ENCODE measurements at places on chromosomes 7 and 10.

GRCh38 chr7:51233374-51233773, 83.2 kb downstream of the COBL start:
- no peak for DNase-seq

DNA sequence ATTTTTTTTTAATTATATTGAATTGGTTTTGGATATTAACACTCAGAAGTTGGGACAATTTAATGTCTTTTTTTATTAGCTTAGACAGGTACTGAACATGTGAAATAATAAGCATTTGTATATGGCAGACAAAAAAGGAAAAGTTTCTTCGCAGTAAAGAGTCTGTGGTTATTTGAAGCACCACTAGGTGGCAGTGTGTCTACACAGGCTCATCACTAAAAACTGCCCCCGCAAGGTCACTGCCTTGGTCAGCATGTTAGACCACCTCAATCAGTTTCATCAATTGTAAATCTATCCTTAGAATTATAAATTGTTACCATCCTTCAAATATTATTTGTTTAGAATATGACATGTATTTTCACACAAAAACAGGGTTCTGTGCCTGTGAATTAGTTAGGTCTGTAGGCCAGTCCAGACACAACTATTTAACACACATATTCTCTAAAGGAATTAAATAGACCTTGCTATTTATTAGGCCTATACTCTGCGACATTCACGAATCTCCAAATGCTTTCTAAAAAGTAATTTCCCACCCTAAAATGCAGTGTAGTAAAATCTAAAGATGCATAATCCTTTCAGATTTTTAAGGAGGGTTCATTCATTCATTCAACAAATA, 17.0 kb downstream of the PNLIPRP3 start:
- DNase-seq: no peak

GRCh38 chr10:109062371-109062770, 860.9 kb downstream of the XPNPEP1 start:
- DNase-seq: no peak

DNA sequence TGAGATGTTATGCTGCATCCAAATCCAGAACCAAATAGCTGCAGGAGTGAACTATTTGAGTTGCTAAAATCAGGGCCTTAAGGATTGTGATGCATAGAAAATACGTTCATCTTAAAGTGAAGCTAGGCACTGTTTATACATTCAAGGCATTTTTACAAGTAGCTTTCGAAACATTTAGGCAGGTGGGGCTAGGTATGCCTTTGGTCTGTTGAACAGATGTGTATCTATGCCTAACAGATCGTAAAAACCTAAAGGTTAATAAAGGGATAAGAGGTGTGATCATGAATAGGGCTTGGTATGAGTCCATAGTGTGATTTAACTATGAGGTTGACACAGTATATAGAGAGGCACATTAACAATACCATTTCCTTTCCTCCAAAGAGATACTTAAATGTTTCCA, 262.5 kb downstream of the SEMA3D start:
- DNase-seq: no peak

- DNase-seq: peak; percentile 47
These were observed 72.2 kb downstream of the TBXAS1 start for GRCh38 chr7:139901056-139901795.

- no peak for DNase-seq
These were observed 50.6 kb downstream of the PWWP2B start for GRCh38 chr10:132447446-132448247.

DNA sequence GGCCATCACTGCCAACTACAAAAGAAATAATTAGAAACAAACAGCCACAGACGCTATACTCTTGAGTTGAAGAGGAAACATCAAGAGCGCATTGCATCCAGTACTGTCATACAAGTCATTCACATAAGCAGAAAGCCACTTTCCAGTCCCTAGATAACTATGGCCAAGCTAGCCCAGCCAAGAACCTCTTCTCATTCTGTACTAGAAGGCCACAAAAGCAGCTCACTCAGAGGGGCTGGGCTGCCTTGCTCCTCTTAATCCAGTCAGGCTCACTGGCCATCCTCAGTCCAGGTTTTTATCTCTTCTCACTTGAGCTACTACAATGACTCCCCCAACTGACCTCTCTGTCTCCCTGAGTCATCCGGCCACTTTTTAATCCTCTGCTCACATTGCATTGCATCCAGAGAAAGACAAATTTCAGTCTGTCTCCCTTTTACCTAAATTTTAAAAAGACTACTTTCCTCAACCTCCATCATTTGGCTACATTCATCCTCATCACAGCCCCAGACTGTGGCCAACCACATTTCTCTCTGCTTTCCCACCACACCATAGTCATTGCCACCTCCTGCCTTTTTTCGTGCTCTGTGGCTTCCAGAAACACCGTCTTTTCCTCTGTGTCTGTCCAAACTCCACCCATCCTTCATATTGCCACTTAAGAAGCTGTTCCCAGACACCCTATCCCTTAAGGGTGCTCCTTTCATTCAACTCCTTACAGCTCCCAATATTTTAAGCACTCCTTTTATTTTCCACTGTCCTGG, 25.0 kb downstream of the PPP1R3C start:
- no peak for DNase-seq

GRCh38 chr10:46014206-46014605, 16.2 kb downstream of the NCOA4 start:
- no peak for DNase-seq

DNA sequence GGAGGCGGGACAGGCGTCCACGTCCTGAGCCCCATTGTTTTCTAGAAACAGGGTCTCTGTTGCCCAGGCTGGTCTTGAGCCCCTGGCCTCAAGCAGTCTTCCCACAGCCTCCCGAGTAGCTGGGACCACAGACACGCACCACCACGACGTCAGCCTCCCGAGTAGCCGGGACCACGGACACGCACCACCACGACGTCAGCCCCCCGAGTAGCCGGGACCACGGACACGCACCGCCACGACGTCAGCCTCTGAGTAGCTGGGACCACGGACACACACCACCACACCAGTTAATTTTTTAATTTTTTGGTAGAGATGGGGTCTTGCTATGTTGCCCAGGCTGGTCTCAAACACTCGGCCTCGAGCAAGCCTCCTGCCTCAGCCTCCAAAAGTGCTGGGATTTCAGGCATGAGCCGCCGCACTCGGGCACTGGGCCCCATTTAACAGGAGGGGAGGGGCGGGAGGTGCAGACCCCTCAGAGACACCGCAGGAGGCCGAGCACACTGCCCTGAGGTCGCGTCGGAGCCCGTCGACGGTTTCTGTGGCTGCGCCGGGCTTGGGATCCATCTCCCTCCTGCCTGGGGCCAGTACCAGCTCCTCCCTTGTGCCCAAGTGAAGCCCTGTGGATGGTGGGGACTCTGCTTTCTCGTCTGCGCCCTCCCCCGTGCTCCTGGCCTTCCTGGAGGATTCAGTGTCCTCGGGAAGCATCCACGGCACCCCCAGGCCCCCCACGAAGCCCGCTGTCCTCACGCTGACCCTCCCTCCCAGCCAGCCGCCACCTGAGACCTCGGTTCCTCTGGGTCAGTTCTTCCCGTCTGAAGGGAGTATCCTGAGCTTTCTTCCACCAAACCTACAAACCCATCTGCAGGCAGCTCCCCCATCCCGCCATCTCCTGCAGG, 13.0 kb downstream of the FAM20C start:
- DNase-seq: no peak
